ENCODE measurements at places on chromosomes 2 and 18.

DNA sequence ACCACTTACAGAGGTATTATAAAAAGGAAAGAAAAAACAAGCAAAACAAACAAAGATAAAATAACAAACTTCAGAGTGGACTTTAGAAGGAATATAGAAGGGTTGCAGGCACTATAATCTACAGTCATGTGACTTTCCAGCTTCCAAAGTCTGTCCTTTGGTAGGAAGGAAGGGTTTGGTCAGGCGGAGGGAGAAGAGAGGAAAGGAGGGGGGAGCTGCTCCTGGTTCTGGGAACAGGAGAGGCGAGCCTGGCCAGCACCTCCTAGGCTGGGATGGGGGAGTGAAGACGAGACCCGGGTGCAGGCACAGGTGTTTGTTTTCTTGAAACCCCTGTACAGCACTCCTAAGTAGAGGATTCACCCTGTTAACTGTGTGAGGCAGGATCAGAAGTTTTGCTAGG lies 53.8 kb upstream of the GATA6 start:
- no peak for DNase-seq

- DNase-seq = no peak
These were observed 49.7 kb downstream of the SDC1 start for GRCh38 chr2:20175267-20175666.

GRCh38 chr2:75592888-75593287 lies 32.1 kb upstream of the EVA1A start:
- no peak for DNase-seq

DNA sequence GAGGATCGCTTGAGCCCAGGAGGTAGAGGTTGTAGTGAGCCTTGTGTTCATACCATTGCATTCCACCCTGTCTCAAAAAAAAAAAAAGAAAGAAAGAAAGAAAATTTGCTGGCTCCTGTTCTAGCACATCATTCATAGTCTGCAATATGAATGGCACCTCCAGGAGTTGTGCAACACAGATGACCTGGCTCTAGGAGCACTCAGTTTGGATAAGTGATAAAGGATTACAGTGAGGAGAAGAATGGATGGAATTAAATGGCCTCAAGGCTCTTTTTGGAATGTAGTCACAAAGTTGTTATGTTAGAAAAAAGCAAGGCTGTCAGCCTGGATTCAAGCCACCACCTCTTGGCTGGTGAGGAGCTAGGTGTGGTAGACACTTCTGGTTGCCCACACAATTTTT lies 21.5 kb upstream of the SPRED2 start:
- no peak for DNase-seq

DNA sequence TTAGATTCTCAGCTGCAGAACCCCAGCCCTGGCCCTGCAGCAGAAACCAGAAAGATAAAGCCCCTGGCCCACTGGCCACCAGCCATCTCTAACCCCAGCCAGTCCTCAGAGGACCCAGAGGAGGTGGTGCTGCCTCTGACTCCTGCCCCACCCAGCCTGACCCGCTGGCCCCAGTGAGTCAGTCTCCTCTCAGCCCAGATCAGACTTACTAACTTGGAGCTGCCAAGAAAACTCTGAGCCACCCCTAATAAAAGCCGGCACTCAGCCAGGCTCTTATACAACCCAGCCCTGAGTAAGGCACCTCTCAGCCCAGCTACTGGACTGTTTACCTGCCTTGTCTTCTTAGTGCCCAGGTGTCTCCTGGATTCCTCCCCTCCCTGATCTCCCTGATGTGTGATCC lies 2.0 kb downstream of the SLC14A2 start:
- no peak for DNase-seq

DNA sequence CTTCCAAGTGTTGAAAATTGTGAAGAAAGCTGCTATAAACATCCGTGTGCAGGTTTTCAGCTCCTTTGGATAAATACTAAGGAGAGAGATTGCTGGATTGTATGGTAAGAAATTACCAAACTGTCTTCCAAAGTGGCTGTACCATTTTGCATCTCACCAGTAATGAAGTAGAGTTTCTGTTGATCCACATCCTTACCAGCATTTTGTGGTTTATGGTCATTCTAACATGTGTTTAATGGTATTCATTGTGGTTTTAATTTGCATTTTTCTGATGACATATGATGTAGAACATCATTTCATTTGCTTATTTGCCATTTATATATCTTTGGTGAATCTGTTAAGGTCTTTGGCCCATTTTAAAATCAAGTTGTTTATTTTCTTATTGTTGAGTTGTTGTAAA lies 260.7 kb downstream of the SPAG16 start:
- no peak for DNase-seq

GRCh38 chr2:126513033-126513432 lies 142.9 kb upstream of the GYPC start:
- no peak for DNase-seq

DNA sequence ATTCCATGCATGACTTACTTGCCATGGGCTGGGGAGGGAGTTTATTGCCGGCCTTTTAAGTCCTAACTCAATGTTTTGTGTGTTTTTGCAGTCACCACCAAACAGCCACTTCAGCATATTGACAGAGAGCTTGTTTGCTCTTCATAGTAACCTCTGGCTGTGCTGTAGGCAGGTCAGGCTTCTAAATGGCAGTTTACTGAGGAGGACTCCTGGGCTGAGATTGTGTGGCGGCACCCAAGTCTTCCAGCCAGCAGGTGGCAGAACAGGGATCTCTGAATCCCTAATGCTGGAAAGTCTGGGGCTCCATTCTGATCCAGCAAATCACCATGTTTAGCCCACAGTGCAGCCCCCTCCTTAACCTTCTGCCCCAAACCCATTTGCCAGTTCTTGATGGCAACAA lies 121.2 kb downstream of the CAPN13 start:
- DNase-seq = no peak

- no peak for DNase-seq
These were observed 34.9 kb downstream of the SULT1C2 start for GRCh38 chr2:108323619-108324018.

DNA sequence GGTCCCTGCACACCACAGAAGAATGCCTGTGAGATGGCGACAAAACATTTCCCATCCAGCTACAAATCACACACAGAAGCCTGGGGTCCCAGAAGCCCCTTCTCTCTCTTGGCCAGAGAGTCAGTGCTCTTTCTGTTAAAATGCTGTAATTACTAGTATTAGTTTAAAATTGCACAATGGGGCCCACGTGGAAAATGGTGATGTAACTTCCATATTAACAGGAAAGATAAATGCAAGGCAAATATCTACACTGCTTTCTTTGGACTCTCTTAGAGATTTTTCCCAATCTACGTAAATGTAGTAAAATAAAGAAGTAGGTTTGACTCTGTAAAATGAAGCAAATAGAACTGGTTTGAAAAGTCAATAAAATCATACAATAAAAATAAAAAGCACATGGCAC lies 113.9 kb upstream of the TFCP2L1 start:
- DNase-seq = no peak

DNA sequence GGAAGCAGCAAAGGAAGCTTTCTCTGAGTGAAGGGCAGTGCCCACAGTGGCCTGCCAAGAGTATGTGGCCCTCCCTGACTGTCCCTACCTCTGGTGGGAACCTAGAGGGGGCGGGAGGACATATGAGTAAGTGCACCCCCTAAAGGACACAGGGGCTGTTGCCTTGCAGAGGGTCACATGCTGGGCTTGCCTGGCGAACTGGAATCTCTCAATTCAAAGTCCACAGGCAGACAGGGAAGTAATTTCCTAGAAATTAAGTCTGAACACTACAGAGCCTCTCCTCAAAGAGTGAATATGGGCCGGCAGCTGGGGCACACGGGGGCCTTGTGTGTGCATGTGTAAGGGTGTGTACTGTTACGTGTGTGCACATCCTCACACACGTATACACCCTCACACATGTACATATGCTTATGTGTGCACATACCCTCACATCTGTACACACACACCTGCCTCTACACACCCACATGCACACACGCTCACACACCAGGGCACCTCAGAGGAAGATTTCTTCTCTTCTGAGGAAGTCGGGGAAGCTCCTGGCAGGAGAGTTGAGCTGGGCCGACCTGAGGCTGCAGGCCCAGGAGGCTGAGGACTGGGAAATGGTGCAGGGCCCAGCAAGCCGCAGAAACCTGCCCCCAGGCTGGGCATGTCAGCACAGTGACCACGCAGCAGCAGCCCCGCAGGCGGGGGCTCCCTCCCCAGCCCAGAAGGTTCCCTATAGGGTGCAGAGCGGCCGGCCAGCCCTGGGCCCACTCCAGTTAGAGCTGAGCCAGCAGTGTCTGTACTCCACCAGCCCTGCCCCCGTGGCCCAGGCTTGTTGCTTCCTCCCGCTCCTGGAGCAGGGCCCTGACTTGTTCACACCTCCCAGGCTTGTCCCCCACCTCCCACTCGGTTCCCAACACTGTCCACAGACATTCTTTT lies 77.4 kb upstream of the TAF1B start:
- no peak for DNase-seq

DNA sequence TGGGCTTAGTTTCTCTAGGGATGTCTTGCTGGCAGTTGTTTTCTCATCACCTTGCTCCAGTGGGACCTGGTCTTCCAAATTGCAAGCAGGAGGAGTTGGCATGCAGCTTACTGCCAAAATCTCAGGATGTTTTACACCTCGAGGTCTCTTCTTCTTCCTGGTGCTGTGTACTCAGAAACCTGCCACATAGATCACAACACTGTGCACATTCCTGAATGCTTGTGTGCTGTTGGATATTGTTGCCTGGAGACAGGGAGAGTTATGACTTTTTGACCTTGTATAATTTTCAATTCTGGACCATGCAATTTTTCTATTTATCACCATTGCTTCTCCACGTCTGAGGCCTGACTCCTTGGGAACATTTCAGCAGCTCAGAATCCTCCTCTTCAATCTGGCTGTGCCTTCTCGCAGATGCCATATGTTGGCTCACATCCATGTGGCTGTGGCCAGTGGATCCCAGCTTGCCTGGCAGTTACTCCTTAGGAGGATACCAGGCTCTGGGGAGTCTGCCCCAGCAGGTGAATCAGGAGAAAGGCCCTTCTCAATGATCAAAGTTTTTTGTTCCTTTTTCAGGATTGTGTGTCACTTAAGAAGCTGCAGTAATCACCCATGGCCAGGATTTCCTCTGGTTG lies 489.3 kb downstream of the TSN start:
- no peak for DNase-seq

- no peak for DNase-seq
These were observed 416.4 kb downstream of the CMPK2 start for GRCh38 chr2:6449343-6449742.

DNA sequence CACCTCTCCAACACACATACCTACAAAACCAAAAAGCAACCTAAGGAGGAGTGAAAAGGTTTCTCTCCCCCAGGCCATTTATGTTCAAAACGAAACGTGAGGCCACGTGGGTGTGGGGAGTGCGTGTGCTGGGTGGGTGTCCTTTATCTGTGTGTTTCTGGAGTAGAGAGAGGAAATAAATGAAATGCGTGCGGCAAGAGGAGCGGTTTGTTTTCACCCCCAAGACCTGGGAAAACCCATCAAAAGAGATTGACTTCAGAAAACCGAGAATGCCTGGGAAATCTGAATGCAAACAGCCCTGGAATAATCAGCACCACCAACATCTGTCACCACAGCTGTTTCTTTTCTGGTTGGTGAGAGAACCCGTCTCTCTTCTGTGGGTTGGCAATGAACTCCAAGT lies 137.4 kb downstream of the INSIG2 start:
- DNase-seq = peak; percentile 33

DNA sequence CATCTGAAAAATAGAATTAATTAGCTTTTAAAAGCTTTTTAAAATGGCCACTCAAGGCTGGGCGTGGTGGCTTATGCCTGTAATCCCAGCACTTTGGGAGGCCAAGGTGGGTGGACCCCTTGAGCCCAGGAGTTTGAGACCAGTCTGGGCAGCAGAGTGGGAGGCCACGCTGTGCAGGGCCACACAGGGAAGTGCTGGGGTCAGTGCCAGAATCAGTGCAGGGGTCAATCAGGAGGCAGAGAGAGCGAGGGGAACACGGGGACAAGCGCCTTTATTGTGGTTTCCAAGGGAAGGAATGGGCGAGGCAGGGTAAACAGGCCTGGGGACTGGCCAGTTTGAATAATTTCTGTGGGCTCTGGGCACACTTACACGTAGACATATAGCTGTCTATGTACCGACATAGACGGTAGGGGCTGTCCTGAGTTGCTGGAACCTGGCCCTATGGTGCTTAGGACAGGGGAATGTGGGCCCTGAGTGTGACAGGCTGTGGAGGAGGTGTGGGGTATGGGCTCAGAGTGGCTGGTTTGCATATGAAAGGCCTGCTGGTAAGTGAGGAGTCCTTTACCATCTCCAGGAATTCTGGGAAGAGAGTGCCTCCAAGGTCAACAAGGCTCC lies 42.9 kb downstream of the DYSF start:
- DNase-seq = no peak

DNA sequence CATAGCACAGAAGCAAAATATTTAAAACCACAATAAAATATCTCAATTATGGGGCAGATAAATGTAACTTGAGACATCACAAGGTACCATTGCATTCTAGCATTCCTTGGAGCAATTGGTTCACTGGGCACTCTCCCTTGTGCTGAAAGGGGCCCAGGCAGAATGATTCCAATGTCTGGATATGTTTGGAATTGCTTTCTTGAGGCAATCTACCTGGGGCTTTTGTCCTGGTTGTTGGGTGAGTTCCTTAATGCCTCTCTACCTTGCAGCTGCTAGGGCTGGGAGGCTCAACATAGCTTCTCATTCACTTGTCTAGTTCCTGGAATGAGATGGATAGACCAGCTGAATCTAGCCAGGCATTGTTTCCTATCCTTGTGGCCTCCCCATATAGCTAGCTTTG lies 539.6 kb upstream of the FSHR start:
- DNase-seq = no peak

GRCh38 chr2:181378491-181378890 lies 78.7 kb upstream of the ITGA4 start:
- DNase-seq = no peak

DNA sequence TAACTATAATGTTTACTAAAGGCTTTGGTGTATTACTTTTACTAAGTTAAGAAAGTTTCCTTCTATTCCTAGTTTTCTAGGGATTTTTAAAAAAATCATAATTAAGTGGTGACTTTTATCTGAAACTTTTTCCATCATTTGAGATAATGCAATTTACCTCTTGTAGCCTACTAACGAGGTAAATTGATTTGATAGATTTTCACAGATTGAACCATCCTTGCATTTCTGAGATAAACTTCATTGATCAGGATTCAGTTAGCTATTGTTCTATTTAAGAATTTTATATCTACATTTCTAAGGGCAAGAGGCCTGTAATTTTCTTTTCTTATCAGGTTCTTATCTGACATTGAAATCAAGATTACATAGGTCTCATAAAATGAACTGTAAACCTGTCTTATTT lies 178.1 kb downstream of the MIB1 start:
- no peak for DNase-seq
